AG04450 (cell line): ENCODE measurements at places on chromosomes 7 and 10.

DNA sequence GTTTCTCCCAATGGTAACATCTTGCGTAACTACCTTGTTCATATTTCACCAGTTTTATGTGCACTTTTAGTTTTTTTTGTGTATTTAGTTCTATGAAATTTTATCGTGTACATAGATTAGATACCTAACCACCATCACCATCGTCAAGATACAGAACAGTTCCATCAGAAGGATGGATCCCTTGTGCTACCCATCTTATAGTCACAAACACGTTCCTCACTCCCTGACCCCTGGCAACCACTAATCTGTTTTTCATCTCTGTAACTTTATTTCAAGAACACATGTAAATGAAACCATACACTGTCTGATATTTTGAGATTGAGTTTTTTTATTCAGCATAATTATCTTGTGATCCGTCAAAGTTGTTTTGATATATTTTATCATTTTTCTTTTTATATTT, 29.9 kb downstream of the FANK1 start:
- DNase-seq, result no peak

GRCh38 chr10:72037266-72037665, 51.1 kb downstream of the SPOCK2 start:
- no peak for DNase-seq

GRCh38 chr7:138316421-138317043, 143.5 kb upstream of the TRIM24 start:
- no peak for DNase-seq

DNA sequence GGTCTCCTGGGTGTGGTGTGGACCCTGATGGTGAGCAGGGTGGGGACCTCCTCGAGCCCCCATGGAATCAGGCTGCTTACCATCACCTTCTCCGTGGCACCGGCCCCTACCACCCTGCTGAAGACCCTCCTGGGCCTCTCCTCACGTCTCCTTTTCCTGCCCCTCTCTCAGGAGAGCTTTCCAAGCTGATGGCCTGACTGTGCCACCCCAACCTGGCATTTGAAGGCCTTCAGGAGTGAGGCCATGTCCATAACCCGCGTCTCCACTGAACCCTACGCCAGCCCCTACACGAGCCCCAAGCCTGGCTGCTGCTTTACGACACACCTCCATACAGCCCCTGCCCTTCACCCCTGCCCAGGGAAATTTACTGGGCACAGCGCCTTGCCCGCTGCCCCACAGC, 55.4 kb downstream of the ZRANB1 start:
- DNase-seq, result no peak

GRCh38 chr7:120272701-120273475, at the start of gene KCND2:
TSS of gene KCND2 (plus strand) at chr7:120273175.
- DNase-seq, result no peak

DNA sequence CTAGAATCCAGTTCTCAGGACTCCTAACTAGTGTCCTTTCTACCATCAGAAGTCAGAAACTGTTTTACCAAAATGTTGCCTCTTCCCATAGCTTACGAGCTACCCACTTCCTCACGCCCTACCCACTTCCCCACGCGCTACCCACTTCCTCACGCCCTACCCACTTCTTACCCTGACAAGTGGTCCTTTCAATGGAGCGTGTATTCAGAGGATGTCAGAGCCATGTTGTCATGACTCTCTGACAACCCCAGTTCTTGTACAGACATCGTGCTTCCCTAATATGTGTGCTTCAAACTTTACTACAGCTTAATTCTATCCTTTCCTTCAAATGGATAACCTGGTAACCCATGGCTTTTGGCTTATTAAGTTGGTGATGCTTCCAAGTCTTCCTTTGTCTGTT, 84.8 kb upstream of the PHF14 start:
- no peak for DNase-seq

GRCh38 chr7:36762394-36762793, 38.1 kb upstream of the AOAH start:
- no peak for DNase-seq

GRCh38 chr7:30963842-30964241, at the start of gene GHRHR:
TSS of gene GHRHR (plus strand) at chr7:30963953. CDS start at chr7:30964069, 116 bp downstream.
- no peak for DNase-seq

GRCh38 chr7:106365252-106366005, 80.6 kb upstream of the NAMPT start:
- DNase-seq, result no peak

DNA sequence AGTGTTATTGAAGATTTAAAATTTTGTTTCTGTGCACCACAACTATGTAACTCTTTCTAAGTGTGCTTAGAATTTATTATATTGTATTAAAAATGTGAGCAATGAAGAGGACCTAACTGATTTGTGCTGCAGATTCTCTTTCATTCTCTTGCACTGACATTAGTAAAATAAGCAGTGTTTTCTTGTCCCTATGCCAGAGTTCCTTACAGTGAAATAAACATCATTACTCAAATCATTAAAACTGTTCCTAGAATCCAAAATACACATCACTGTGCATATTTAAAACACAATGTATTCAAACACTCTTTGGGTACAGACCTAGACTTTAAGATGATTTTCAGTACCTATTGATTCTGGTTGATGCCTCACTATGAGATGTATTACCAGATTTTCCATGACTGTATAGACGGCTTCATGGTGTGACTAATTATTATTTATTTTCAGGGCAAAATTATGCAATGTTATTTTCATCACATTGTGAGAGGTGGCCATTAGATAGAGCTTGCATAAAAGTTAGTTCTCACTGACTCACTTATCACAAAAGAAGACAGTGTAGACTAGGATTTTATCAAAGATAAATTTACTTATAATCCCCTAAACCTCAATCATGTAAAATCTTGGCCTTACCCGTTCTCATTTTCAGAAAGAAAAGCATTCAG, 93.4 kb downstream of the PTPRZ1 start:
- no peak for DNase-seq

DNA sequence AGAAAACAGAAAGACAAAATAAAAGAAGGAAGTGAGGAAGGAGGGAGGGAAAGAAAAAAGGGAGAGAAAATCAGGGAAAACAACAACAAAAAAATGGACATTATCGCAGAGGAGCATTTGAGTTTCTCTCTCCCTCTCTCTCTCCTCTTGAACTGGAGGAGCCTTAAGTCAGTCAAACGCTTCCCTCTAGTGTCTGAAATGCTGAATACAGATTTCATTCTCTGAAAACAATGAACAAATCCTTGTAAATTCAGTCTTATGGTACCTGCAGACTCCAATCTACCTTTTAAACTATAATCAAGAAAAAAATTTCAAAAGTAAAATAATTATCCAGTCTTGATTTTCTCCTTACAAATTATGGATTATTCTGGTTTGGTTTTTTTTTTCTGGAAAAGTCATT, 89.2 kb upstream of the PFKP start:
- DNase-seq, result no peak

- no peak for DNase-seq
These were observed 46.3 kb upstream of the GPAM start for GRCh38 chr10:112229901-112230300.

DNA sequence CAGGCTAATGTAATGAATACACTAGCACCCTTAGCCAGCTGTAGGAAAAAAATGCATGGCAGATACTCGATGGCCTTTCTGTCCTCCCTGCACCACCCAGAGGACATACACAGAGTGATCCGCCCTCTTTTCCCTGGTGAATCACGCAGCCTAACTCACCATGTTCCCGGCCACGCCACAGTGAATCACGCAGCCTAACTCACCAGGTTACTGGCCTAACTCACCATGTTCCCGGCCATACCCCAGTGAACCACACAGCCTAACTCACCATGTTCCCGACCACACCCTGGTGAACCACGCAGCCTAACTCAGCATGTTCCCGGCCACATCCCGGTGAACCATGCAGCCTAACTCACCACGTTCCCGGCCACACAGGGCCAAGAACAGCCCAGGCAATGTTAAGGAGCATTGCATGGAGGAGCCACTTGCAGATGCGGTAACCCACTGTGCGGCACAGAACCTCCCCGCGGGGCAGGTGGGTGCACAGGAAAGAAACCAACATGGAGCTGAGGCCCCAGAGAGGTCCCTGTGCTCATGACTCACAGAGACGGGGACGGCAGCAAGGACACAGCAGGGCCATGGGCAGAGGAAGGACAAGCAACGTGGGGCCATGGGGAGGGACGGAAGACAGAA, 508.5 kb downstream of the DNAJB6 start:
- DNase-seq, result no peak

- DNase-seq, result no peak
These were observed 623.7 kb downstream of the TYW1 start for GRCh38 chr7:67620216-67620933.

DNA sequence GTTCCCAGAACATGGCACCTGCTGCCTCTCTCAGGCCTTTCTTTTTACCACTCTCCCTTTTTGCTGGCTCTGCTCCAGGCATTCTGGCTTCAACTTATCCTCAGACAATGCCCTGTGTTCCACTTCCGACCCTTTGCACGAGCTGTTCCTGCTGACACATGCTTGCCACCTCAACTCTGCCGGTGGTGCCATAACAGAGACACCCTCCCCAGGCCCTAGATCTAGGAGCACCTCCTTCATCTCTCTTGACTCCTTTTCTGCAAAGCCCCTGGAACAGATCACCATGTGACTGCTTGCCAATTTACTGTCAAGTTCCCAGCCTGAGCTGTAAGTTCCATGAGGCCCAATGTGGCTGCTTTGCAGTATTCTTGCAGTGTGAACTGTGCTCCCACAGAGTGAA, 256.0 kb upstream of the MKI67 start:
- no peak for DNase-seq

- no peak for DNase-seq
These were observed 13.0 kb downstream of the ZWINT start for GRCh38 chr10:56348101-56348500.

DNA sequence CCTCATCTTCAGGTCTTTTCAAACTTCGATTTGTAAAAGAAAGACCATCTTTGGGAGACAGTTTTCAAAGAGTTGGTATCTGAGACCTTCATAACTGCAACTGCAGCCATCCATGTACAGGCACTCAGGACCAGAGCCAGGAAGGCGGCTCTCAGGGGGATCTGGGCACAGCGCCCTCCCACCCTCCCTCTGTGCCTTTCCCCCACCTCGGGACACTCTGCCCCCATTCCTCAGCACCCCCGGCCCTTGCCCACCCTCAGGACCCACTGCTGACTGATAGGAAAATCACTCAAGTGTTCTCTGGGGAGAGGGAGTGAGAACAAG, 143.6 kb downstream of the CUBN start:
- no peak for DNase-seq

DNA sequence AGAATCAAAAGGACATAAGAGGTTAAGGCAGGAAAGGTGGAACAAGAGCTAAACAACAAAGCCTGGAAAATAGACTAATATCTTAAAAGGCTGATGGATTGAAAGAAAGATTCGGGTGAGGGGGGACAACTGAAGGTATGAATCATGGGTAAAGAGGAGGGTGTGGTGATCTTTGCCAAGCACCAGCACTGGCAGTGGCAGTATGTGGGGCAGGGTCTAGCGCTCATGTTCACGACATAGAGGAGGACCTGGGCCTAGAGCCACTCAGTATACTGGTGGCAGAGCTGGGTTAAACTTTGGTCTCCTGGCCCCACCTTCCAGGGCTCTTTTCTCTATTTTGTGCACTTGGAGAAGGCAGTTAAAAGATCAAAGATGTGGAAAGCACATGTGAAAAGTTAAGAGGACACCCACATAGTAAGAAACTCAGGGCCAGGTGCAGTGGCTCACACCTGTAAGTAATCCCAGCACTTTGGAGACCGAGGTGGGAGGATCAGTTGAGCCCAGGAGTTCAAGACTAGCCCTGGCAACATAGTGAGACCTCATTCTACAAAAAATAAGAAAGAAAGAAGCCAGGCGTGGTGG, 40.5 kb upstream of the MMD2 start:
- no peak for DNase-seq

- no peak for DNase-seq
These were observed 35.5 kb downstream of the CFAP46 start for GRCh38 chr10:132906836-132907235.

DNA sequence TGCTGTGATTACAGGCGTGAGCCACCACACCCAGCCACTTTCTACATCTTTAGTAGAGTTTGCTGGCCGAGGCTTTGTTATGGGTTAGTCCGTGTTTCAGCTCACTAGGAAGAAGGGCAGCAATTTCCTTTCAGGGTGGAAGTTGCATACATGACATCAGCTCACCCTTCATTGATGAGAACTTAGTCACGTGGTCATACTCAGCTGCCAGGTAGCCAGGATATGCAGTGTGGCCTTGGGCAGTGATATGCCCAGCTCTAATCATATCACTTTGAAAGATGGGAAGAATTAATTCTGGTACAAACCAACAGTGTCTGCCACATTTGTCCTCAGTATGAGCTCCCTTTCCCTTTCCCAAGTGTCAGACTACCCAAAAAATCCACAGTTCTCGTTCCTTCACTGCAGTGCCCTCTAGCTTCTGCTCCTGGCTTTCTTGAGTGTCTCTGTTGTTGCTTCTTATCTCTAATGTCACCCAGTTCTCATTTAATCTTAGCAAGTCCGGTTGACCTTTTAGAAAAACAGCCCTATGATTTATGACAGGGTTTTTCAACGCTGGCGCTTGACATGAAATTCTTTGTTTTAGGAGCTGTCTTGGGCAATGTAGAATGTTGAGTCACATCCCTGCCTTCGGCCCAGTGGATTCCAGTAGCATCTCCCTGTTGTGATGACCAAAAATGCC, 108.7 kb upstream of the ITGB1 start:
- no peak for DNase-seq

- DNase-seq, result no peak
These were observed 25.2 kb upstream of the GNAT3 start for GRCh38 chr7:80537091-80537490.

DNA sequence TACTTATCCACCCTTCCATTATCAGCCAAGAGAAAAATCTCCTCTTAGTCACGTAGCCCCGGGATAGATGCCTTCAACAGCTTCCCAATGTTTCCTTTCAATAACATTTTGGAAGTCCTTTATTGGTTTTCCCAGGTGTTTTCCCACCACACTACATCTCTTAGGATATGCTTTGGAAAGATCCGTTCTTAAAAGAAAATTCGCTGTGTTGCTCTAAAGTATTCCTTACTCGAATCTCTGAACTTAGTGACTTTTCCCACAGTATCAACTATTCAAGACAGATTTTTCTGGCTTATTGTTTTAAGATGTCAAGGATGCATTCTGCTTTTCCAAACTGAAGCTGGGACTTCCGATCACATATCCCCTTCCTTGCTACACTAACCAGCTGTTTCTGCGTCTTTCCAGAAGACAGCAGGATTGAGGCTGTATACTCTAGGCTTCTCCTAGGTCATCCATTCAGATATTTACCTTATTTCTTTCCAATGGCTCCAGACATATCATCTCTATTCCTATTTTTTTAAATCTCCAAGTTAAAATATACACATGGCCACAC, 36.5 kb upstream of the SVIL start:
- DNase-seq, result no peak

GRCh38 chr7:105309235-105310169, 79.2 kb downstream of the SRPK2 start:
- no peak for DNase-seq
